ENCODE measurements at places on chromosomes 6 and 20.
A peak's percentile ranks its signal among the peaks of the same experiment; 100 is the strongest.

- no peak for DNase-seq
These were observed 233.8 kb downstream of the LRFN2 start for GRCh38 chr6:40353197-40353966.

GRCh38 chr6:111239461-111239860 lies 152.2 kb downstream of the SLC16A10 start:
- DNase-seq = no peak

GRCh38 chr6:31462964-31463870 lies 34.7 kb upstream of the MICB start:
- DNase-seq = peak; percentile 77

DNA sequence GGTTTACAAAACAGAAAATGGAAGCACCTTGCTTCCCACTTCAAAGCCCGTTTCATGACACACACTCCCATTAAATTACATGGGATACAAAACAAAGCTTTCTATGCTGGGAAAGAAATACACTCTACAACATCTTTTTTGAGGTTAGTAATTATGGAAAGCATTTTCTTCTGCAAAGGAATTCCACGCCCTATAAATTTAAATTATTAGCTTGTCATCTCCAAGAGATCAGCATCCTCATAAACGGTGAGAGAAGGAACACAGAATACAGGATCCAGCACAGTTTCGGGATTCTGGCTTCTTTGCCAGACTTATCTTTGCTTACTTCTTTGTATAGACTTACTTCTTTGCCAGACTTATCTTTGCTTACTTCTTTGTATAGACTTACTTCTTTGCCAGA lies 1.3 kb upstream of the SMPDL3A start:
- DNase-seq = no peak

GRCh38 chr6:128642132-128642531 lies 121.7 kb upstream of the PTPRK start:
- DNase-seq = no peak

- DNase-seq = no peak
These were observed 112.8 kb downstream of the ADGRG6 start for GRCh38 chr6:142414462-142415250.

DNA sequence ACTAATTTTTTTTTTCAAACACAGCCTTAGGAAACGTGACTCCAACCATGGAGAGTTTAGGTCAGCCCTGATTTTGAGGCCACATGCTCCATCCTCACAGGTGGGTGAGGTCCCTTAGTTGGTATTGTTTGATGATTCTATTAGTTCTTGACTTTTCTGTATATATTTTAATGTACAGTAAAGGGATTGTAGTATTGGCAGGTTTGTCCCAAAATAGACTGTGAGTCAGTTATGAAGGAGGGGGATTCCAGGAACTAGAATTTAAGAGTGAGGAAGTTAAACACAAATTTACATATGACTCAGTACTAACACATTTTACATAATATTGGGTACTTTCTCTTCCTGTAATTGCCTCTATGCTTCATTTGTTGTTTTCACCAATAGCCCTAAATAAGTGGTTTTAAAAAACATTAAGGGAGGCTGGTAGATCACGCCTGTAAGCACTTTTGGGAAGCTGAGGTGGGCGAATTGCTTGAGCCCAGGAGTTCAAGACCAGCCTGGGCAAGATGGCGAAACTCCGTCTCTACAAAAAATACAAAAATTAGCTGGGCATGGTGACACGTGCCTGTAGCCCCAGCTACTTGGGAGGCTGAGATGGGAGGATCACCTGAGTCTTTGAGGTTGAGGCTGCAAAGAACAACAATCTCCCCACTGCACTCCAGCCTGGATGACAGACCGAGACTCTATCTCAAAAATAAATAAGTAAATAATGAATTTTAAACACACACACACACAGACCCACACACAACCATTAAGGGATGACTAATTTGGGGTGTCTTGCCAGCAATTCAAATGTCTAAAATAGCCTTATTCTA lies 81.8 kb downstream of the SGK1 start:
- DNase-seq = no peak

DNA sequence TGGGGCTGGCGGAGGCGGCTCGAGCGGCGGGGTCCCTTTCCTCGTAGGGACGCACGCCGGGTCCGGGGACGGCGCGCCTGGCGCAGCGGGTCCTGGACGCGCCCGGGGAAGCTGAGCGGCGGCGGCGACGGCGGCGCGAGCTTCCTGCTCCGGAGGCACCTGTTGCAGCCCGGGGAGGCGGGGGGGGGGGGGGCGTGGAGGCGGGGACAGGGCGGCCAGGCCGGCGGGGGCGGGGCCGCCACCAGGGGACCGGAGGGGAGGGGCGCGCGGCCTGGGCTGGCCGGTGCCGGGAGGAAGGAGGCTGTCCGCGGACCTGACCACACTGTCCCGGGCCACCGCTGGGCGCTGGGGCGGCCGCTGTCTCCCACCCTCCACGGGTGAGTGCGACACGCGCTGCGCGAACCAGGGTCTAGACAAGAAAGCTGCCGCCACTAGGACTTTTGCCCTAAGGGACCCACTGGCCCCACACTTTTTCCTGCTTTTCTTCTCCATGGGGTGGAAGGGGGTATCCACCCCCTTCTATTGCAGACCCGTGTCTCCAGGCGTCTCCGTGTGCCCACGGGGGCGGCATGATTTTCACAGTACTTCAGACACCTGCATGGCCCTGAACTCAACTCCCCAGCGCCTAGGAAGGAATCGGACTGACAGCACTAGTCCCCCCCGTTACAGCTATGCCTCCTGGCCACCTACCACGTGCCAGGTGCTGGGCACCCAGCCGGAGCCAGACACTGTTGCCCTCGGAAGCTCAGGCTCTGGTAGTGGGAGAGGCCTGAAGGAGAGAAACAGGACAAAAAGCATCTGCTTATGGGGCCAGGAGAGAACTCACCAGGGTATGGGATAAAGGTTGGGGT lies at the start of gene NFATC2:
NFATC2 (minus strand) TSS at position 149 of the 851 bp plus-strand sequence. CDS start 220 bp downstream, outside the sequence.
- DNase-seq = peak; percentile 41

- DNase-seq = no peak
These were observed 653.8 kb downstream of the MMUT start for GRCh38 chr6:48809245-48809644.

- no peak for DNase-seq
These were observed 18.1 kb downstream of the BPI start for GRCh38 chr20:38321959-38322598.

GRCh38 chr20:2755451-2756055 lies 44.9 kb downstream of the CPXM1 start:
- no peak for DNase-seq

DNA sequence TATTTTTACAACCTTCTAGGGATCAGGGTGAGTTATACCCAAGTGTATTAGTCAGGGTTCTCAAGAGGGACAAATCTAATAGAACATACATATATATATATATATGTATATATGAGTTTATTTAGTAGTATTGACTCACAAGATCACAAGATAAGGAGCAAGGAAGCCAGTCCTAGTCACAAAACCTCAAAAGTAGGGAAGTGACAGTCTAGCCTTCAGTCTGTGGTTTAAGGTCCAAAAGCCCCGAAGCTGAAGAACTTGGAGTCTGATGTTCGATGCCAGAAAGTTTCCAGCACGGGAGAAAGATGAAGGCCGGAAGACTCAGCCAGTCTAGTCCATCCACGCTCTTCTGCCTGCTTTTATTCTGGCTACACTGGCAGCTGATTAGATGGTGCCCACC lies 632.7 kb upstream of the AGPAT4 start:
- DNase-seq = no peak

DNA sequence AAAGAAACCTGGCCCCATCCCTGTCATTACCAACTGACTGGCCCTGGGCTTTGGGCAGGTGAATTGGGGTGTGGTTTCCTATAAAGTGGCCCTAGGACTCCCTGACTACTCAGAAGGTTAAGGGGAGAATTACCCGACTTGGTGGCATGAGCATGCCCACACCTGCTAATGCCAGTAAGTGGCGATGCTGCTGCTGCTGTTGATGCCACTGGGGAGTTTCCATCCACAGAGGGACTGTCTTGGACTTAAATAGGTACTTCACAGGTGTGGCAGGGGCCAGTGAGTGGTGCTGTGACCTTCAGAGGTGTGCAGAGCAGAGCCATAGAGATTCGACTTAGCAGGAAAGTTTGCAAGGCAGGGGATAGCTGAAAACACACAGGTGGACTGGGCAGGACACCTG lies 32.6 kb upstream of the MDFI start:
- no peak for DNase-seq

DNA sequence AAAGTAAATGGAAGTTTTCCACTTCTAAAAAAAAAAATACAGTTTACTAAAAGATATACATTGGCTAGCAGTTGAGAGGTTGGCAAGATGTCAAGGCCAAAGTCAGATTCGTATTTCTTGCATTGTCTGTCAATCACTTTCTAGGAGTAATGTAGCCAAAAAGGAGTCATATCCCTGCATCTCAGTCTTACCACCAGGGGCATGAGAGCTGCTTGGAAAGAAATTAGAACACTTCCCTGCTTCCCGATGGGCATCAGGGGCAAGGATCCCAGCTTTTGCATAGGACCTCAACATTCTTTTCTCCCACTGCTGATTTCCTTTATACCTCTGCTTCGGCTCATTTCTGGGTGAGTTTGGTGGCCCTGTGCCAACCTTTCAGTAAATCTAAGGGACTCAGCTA lies 581.0 kb upstream of the MAP3K7 start:
- DNase-seq = no peak

DNA sequence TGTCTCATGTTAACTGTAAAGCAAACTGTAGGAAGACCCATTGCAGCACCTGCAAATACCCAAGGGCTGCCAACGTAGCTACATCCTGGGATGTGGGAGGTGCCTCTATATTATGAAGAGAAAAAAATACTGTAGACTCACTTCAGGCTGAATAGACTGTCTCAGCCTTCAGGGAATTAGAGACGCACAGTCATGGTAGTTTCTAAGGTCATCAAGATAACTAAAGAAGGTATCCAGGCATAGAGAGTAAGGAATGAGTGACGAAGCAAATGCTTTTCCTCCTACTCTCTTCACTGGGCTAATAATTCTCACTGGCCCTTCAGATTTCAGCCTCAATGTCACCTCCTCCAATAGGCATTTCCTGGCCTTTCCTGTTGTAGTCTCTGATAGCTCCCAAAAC lies 121.6 kb upstream of the ECI2 start:
- no peak for DNase-seq

DNA sequence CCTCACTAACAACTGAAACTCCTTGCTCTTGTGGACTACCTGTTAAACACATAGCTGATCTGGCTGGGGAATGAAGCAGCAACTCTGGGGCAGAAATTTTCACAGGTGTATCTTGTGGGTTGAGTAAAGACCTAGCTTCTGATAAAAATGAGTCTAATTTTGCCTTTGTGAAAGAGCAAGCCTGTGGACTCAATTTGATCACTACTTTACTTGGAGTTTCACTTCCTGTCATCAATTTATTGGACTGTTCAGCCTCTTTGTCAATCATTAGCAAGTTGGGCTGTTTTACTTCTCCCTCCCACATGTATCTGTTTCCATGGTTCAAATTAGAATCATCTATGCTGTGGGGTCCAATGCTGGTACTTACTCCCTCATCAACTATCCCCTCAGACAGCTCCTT lies 29.6 kb upstream of the CRIP3 start:
- no peak for DNase-seq

DNA sequence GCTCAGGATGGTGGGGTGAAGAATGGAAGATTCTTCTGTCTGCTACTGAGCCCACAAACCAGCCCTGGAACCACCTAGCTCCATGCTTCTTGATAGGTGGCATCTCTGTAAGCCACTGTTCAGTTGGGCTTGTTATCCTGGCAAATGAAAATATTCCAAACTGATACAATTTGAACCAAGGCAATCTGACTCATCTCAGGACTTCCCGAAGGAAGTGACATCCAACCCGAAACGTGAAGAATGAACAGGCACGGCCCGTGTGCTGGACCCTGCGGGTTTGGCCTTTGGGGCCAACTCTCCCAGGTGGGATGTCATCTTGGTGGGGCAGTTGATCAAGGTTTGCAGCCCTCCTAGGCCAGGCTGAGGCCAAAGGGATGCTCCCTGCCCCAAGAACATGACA lies 160.3 kb downstream of the PREX1 start:
- no peak for DNase-seq

DNA sequence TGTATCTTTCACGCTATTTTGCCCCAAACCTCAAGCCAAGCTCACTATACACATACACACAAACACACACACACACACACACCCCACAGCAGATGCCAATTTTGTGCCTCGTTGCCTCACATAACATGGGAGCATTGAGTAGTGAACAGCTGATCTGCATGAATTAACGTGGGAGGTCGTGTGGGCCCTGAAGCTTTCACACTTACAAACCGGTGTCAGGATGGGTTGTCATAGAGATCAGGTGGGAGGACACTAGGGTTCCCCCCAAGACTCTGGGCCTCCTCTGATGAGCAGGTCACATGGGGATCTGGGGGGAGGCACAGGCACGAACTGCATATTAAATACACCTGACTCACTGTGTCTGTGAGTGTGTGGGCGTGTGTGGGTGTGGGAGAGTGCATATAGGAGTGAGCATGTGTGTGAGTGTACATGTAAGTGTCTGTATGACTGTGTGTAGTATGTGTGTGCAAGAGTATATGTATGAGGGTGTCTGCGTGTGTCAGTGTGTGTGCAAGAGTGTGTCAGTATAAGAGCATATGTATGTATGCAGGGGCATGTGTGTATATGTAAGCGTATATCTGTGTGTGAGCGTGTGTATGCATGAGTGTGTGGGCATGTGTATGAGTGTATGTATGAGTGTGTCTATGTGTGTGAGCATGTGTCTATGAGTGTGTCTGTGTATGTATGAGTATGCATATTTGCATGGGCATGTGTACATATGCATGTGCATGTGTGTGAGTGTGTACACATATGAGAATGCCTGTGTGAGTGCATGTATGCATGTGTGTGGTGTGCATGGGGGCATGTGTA lies 370.4 kb downstream of the PREX1 start:
- DNase-seq = no peak

DNA sequence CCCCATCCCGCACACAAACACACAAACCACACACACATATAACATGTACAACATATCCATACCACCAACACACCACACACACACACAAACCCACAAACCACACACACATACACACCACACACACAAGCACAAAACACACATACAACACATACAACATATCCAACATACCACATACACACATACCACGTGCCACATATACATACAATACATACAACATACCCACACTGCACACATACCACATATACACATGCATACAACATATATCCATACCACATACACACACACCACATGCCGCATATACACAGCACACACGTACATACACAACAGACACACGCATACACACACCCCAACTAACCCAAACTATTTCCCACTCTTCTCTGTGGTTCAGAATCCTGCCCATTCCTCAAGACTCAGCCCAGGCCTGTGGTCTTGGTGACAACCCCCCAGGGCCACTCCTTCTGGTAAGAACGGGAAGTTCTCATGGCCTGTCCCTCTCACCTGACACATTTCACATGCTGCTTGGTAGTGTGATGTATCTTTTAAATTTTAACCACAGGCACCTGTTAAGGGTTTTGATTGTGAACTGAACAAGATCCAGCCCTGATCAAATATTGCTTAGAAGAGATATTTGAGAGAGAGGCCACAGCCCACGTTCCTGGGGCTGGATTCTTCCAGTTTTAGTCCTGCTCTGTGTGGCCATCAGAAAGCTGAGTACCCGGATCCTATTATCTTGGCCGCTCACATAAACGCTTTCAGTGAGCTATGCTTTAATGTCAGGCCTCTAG lies 55.9 kb upstream of the KCNK16 start:
- no peak for DNase-seq

GRCh38 chr20:38098952-38099351 lies 65.4 kb downstream of the RPRD1B start:
- DNase-seq = no peak

GRCh38 chr20:46031701-46032254 lies 2.8 kb downstream of the SLC12A5 start:
- DNase-seq = no peak

- no peak for DNase-seq
These were observed 18.1 kb upstream of the NOL4L start for GRCh38 chr20:32603046-32603726.
